ENCODE measurements at places on chromosomes 1 and 21.

DNA sequence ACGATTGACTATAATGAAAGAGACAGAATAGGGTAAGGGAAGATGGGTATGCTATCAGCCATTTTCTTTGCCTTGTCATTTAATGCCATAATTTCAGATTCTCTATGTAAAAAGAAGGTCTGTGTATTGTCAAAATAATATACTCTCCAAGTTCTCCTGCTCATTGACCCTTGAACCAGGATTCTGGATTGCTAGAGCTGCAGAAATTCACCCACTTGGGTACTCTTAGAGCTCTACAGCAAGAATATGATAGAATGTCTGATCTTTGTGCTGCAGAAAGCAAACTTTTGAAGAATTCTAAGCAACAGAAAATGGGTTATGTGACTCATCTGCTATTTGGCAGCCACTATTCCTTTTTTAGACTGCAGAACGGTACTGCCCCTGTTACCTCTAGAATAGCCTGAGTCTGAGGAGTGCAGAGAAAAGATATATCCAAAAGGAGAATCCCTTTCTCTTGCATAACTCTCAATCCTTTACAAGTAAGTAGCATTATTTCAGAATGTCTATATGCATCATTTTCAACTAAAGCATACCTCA is 78.2 kb upstream of the TENT5C start:
- DNase-seq, result peak; percentile 37

GRCh38 chr1:125086611-125087010 is 3901.8 kb downstream of the SRGAP2C start:
- DNase-seq, result no peak

GRCh38 chr1:151976015-151976343 is 17.7 kb downstream of the S100A10 start:
- no peak for DNase-seq

GRCh38 chr1:234900595-234900994 is 228.0 kb downstream of the TOMM20 start:
- DNase-seq, result no peak

DNA sequence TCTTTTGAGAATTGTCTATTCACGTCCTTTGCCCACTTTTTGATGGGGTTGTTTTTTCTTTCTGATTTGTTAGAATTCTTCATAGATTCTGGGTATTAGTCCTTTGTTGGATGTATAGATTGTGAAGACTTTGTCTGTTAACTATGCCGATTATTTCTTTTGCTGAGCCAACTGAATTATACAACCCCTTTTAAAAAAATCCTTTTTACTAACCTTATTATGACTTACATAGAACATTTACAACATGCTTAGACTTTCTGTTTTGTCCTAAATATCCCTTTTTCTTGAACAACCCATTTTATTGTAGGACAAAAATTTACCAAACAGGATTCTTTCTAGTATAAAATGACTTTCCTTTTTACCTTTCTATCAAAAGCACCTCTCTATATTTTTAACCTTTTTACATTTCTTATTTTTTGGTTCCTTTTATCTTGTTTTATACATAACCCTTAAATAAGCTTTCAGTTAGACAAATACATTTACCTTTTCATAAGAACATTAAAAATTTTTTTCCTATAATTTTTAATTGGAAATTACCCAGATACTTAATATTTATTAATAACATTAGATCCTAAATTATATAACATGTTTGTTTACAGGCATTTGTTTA is 70.4 kb upstream of the TTLL7 start:
- DNase-seq, result no peak

- DNase-seq, result no peak
These were observed 1.3 kb downstream of the SRSF10 start for GRCh38 chr1:23978805-23979204.

DNA sequence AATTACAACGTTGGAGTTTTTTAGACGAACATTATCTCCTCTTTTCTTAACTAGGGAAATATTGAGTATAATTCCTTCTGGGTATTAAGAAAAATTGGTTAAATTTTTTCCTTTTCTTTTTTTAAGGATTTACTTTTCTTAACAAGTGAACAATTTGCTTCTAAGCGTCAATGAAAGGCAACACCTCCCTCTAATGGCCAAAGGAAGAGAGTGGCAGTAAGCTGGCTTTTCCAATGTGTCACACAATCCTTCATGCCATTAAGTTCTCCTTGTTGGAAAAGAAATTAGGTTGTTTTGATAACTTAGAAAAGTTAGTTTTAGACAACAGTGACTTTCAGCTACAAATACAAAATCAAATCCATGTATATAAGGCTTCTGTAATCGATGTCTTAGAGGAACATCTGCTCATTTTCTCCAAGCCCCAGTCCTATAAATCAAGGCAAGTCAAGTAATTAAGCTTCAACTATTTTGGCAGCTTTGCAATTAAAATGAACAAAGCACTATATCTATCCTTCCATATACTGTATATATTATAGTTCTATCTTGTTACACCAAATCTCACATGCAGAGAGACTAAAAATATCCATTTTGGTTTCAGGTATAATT is 62.8 kb downstream of the EDEM3 start:
- peak; percentile 75 for DNase-seq

- DNase-seq, result no peak
These were observed 80.1 kb upstream of the ZC3H11B start for GRCh38 chr1:219692981-219693380.

DNA sequence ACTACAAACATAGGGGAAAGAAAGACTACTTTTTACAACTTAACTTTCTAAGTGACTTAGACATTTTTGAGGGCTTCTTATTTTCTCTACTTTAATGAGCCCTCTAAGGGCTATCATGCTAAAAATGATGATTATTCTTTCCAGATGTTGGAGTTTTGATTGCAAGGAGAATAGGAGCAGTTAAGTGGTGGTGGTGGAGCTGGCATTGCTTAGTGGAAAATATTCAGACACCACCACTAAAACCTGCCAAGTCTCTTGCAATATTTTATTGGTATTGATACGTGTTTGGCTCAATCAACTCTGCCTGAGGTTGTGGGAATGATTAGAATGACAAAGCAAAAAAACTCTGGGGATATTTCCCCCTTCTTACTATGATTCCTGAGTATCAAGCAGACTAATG is 82.6 kb upstream of the PTGFR start:
- DNase-seq, result no peak

Data from fibroblast of pulmonary artery (primary cell).